Stimulated activated CD8-positive, alpha-beta memory T cell treated with anti-CD3 and anti-CD28 coated beads, Interleukin-15, amount 100 ng/mL, for 48 hours (primary cell): ENCODE measurements at places on chromosomes 5 and 9.

DNA sequence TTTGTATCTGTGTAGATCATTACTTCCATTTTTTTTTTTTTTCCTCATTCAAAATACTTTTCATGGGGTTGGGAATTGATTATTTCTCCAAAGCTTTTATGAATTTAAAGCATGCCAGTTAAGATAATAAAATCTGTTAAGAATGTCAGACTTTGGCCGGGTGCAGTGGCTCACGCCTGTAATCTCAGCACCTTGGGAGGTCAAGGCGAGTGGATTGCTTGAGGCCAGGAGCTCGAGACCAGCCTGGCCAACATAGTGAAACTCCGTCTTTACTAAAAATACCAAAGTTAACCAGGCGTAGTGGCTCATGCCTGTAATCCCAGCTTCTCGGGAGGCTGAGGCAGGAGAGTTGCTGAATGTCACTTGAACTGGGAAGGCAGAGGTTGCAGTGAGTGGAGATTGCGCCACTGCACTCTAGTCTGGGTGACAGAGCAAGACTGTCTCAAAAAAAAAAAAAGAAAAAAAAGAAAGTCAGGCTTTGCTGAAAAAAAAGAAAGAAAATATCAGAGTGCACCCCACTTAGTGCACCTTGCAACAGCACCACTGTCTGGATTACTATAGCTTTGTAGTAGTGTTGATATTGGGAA, 18.5 kb downstream of the TBC1D2 start:
- no peak for DNase-seq

- DNase-seq = no peak
Measured at GRCh38 chr5:130678637-130679036, 486.4 kb downstream of the HINT1 start.

- no peak for DNase-seq
Measured at GRCh38 chr5:93158841-93159240, 422.2 kb downstream of the NR2F1-AS1 start.

DNA sequence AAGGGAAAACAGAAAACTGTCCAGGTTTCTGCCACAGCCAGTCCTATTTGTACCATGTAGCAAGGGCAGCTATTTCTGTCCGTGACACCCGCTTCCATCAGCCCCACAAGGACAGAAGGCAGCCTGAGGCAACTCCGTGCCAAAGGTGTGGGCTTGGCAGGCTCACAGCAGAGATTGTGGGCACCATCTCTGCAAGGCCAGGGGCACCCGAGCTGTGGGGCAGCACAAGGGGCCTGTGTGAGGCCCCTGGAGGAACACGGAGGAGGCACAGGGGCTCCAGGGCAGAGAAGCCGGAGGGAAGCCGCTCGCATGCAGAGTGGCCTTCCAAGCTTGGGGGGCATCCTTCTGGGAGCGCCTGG, 43.5 kb downstream of the COL23A1 start:
- no peak for DNase-seq

DNA sequence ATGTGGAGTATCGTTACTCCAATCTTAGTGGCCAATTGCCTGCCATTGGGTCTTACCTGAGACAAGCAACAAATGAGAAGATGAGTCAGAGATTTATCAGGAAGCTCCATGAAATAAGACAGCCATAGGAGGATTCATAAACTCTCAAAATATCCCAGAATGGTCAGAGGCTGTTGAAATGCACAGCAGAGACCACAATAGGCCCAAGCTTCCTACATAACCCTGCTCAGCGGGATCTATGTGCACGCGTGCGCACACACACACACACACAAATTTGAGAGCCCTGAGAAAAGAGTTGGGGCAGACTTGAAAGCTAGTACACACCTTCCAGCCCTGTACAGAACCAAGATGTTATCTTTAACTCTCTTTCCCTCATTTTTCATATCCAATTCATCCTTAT, 9.8 kb downstream of the UIMC1 start:
- DNase-seq = no peak

GRCh38 chr9:37083654-37084053, 36.7 kb upstream of the ZCCHC7 start:
- DNase-seq = no peak

- DNase-seq = no peak
Measured at GRCh38 chr9:89436963-89437625, 60.8 kb downstream of the SEMA4D start.
